ENCODE measurements at places on chromosomes 12 and 14. TPM values are rescaled to one million over a fixed set of nuclear protein-coding genes. Genes with fewer than 3 reads are reported as not detected.

GRCh38 chr14:41605550-41606281 lies 960 bp upstream of the LRFN5 start:
- no peak for DNase-seq

DNA sequence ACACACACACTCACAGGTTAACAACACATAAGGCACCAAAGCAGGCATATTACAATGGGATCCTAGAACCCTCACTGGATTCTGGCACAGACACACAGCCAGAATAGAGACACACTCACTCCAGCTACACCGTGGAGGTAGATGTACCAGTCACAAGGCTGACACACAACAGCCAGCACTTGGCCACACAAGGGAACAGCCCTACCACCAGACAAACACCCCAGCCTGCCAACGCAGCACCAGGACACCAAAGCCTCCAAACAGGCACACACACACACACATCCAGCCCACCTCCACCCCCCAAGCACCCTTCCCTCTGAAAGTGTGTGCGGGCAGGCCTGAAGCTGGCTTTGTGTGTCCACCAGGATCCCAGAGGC lies 10.9 kb upstream of the ITGB7 start:
- DNase-seq = no peak

- DNase-seq = no peak
Observed at GRCh38 chr14:54852215-54852614, 50.4 kb downstream of the GCH1 start.

GNPNAT1 gene
- total RNA-seq = 10.9 TPM

GRCh38 chr12:52186118-52186840 lies 5.5 kb downstream of the KRT80 start:
- DNase-seq = no peak

DNA sequence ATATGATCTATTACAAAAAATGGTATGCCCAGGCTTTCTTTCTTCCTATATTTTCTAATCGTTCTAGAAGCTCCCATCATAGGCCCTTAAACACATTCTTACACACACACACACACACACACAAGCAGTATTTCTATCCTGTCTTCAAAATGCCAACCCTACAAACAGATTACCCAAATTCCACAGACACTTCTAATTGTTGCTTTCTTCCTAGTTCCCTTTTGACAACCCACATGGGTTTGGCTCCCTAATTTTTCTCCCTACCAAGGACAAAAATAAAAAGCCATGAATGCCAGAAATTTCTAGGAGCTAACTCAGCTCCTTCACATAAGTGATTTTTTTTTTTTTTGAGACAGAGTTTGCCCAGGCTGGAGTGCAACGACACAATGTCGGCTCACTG lies 60.3 kb upstream of the NTF3 start:
- DNase-seq = no peak

SCN8A gene
- not detected for total RNA-seq

GRCh38 chr14:90985601-90986242 lies 74.7 kb downstream of the RPS6KA5 start:
- DNase-seq = no peak

GRCh38 chr14:68718023-68718990 lies 74.6 kb downstream of the ZFP36L1 start:
- DNase-seq = no peak

All from gastrocnemius medialis (tissue), 4 donors.